Pancreas (tissue), 10 donors: ENCODE measurements at places on chromosomes 5 and 9. TPM values are rescaled to one million over a fixed set of nuclear protein-coding genes. Genes with fewer than 3 reads are reported as not detected.

PHF24 gene
- 0.06 TPM for total RNA-seq

OR13J1 gene
- total RNA-seq: not detected

GRXCR2 gene
- not detected for total RNA-seq

FAF2 gene
- total RNA-seq: 9.3 TPM

ORM1 gene
- total RNA-seq: 10.2 TPM

TOR2A gene
- total RNA-seq: 5.6 TPM

CDC20B gene
- total RNA-seq: not detected

SRP19 gene
- 12.4 TPM for total RNA-seq

IFNA2 gene
- not detected for total RNA-seq

HTR4 gene
- total RNA-seq: not detected

SAXO1 gene
- total RNA-seq: 0.19 TPM
